Stimulated activated CD8-positive, alpha-beta memory T cell treated with anti-CD3 and anti-CD28 coated beads, Interleukin-4, amount 100 ng/mL, for 24 hours (primary cell): ENCODE measurements at places on chromosomes 5 and 9.

- DNase-seq = no peak
These were observed 111.8 kb upstream of the NTRK2 start for GRCh38 chr9:84557751-84558150.

GRCh38 chr9:12790001-12790400 is 15.2 kb downstream of the LURAP1L start:
- DNase-seq = no peak

DNA sequence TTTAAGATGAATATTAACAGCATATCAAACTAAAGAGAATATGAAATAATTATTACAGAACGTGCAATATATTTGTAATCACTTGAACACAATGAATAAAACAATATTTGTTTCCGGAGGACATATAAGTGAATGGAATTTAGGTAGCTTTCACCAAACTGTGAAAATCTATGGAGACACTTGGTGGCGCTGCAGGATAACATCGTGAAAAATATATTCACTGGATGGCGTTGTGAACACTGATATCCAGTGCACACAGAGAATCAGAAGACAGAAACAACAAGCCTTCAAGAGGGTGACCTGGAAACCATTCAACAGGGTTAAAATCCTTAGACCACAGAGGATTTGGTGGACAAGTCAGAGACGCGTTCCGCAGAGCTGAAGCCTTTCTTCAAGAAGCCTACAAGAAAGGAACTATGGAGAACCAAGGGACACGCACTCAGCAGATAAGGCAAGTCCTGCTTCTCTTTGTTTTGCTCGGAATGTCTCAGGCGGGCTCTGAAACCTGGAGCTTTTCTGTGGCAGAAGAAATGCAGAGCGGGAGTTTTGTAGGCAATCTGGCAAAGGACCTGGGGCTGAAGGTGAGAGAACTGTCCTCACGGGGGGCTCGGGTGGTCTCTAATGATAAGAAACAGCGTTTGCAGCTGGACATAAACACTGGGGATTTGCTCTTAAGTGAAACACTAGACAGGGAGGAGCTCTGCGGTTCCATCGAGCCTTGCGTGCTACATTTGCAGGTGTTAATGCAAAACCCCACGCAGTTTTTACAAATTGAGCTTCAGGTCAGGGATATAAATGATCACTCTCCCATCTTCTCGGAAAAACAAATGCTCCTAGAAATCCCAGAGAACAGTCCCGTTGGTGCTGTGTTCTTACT is at the start of gene PCDHB11:
Gene PCDHB11 (plus strand): TSS at position 269 of the 877 bp plus-strand sequence. CDS start 148 bp downstream, at position 417.
- no peak for DNase-seq

DNA sequence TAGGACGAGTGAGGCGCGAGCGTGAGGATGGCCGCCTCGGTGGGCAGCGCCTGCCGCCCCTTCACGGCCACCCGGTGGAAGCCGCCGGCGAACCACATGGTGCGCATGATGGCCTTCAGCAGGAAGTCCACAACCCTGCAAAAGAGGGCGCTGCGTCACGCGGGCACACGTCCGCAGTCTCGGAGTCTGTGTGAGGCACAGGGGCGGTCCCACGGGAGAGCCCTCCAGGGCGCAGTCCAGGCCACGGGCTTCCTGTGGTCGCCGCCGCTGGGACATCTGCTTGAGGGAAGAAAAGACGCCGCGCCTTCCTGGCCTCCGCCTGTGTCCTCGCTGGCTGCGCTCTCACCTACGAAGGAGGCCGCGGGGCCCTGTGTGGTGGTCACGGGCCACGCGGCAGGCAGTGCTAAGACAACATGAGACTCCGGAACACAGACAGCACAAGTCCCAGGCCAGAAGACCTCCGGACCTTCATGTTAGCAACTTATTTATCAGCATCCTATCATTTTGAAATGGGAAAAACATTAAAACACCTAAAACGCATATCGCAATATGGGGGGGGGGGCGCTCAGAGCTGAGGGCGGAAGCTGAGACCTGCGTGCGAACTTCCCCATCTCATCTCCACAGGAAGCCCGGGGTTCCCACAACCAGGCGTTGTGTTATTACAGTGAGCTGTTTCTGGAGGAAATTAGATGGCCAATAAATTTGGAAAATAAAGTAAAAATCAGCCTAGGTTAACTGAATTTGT is 28.8 kb downstream of the LPCAT1 start:
- DNase-seq = peak; percentile 36

DNA sequence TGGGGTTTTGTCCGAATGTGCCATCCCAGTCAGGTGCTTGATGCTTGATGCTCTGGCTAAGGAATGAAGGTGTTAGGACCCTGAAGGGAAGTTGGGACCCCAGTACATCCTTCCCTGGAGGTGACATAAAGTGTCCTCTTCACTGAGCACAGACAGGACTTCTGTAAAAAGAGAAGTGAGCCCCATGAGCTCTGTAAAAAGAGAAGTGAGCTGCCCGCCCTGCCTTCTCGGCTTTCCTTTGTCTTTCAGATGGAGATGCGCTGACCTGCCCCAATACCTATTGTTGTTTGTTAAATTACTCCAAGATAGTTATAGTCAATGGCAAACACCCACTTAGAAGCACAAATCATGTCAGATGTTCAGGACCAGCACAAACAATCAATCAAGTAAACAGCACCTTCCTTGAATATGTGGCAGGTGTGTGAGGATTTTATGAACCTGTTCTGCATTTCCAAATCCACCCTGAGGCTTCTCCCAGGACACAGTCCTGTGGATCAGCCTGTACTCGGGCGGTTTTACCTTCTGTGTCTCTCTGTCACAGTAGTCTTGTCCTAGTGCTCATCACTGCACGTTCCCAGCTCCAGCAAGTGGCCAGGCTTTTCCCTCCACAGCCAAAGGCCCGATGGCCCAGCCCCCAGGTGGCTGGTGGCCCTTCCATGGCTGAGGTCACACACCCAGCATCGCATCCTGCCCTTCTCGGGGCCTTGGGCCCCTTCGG is 191.4 kb downstream of the MTRR start:
- DNase-seq = no peak

DNA sequence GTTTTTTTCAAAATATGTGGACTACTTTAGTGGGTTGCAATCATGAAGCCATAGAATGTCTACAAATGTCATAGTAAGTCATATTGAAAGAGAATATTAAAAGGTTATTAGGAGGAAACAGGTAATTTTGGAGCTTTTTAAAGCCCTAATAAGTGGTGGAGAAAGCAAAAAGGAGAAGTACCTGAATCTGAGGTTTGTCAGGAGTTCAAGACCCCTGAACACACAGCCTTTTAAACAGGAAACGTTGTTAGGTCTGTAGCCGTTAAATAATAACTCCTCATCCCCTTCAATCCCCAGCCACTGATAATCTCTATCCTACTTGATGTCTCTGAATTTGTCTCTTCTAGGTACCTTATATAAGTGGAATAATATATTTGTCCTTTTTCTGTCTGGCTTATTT is 51.1 kb downstream of the SPEF2 start:
- DNase-seq = no peak

DNA sequence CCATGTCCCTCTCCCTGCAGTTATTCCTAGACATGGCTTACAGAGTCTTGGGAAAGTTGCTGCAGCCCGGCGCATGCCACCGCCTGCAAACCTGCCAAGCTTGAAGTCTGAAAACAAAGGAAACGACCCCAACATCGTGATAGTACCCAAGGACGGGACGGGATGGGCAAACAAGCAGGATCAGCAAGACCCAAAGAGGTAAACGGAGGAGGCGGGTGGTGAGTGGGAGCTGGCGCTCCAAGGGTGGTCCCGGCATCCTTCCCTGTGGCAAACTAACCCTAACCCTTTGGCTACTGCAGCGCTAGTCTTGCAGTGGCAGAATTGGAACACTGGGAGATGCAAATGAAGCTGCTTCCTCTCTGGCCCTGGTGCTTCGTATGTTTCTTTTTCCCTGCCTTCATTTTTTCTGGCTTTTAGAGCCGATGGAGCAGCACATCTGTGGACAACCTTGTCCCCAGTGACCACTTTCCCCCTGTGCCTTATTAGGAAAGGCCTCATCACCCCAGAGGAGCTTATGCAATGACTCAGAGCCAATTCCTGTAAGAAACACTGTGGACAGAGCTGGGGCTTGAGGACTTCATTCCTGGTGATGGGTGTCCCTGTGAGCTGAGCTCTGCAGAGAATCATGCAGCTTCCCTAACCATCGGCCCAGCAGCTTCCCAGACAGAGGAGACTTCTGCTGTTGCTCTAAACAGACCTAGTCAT is 38.9 kb downstream of the PRRC2B start:
- no peak for DNase-seq

DNA sequence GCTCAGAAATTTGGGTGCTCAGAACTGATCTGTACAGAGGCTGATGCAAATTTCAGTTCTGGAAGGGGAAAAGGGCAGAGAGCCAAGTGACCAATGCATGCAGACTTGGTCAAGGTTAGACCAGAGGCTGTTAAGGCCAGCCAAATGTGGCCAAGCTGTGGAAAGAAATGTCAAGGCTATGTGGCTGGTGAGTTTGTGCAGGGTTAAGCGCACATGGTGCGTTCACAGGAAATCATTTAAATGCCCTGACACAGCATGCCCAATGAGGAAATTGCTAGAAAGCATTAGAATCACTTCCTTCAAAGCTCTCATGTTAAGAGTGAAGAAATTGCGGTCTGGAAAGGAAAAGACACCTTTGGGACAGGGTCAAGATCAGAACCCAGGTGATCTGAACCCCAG is 58.0 kb downstream of the PTPN3 start:
- DNase-seq = no peak

DNA sequence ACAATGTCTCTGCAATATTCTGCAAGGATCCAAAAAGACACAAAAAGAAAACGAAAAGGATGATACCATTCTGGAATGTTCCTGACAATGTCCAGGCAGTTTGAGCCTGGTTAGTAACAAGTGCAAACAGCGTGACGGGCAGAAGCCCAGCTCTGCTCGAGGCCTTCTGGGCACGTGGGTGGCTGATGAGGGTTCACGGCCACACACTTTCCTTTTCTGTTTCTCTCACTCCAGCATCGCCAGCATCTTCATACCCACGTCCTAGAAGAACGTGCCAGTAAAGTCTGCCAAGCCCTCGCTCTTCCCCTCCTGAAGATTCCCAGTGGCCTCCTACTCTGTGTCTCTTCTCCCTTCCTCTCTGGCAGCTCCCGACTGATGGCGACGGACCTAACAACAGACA is 36.7 kb downstream of the COL23A1 start:
- no peak for DNase-seq

GRCh38 chr9:8769153-8769552 is 969.6 kb upstream of the DMAC1 start:
- DNase-seq = no peak

DNA sequence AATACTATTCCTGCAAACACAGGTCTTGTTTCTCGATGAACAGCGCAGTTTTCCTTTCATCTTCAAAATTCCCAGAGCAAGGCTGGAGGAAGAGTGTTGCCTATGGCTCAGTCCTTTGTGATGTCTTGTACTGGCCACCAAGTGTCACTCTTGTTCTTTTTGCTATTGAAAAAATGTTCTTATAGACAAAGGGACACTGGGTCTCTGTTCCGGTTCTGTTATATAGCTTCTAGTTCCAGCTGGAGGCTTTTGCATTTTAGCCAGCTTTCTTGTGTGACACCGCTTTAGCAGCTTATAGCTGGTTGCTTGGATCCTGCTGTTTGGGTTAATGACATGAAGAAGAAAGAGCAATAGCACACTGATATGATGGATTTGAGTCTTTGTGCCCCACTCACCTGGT is 343.7 kb upstream of the KCNN2 start:
- no peak for DNase-seq

DNA sequence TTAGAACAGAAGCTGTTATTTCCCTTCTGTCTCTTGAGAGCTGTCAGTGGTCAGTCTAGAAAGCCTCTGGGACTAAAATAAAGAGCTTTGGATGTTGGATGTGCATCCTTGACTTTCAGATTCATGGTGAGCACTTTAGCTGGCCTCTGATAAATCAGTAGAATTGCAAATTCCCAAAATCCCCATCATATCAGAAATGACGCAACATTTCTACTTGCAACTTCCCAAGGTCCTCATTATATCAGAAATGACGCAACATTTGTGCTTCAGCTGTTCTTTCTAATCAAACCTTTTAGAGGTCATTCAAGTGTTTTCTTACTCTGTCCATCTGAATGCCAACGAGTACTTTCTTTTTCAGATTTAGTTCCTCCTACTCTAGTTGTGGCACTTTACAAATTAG is 167.3 kb upstream of the MOCS2 start:
- no peak for DNase-seq

DNA sequence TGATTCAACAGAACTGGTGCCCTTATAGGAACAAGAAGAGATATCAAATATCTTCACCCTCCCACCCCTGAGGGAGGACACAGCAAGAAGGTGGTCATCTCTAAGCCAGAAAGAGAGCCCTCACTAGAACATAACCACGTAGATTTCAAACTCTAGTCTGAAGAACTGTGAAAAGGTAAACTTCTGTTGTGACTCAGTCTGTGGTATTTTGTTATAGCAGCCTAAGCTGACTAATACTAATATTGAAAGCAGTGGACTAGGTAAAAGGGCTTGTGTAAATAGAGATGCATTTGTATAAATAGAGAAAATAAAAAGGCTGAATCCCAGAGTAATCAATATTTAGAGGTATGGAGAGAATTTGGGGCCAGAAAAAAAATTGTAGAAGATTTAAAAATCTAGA is 157.6 kb upstream of the CCNH start:
- no peak for DNase-seq

DNA sequence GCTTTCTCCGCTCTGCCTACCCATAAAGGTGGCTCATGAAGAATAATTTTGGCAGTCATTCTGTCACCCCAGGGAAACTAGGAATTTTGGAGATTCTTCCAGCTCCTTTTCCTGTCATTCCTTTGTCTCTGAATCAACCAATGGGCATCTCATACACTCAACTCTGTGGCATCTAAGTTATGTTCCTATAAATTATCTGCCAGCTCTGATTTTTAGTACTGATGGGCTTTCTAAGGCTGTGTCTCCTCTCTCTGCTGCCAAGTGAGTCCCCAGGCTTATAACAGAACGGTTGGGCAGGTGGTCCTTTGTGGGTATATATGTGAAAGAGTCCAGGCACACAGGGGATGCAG is 226.8 kb downstream of the NMUR2 start:
- no peak for DNase-seq

DNA sequence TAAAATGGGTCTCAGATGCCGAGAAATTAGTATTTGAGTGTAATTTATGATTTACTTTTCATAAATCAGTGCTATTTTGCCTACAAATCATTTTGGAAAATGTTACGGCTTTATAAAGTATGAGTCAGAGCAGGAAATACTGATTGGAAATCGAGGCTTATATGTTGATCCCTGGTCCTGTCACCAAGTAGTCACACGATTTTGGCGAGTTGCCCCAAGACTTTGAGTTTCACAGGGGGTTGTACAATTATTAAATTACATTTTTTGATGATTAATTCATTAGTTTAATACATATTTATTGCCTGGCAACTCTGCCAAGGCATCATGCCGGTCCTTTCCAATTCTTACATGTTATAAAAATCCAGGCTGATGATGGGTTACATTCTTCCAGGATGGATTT is 443.9 kb upstream of the KLF4 start:
- DNase-seq = no peak

GRCh38 chr5:120808606-120809005 is 344.5 kb downstream of the PRR16 start:
- no peak for DNase-seq

DNA sequence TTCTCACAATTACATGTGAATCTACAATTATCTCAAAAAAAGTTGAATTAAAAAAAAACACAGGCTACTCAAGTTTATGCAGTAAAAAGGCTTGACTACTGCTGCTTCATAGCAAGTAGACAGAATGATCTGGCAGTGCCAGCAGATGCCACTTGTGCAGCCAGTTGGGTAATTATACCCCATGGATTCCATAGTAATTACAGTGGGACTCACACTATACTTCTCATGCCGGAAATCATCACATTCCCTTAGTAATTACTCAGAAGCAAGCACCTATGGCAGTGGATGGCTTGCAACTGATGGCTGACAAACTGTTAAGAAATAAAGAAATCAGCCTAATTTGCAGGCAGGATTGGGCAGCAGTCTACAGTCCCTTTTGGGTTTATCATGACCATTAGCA is 463.2 kb upstream of the KLF4 start:
- DNase-seq = no peak

GRCh38 chr5:56129288-56129687 is 103.8 kb downstream of the ANKRD55 start:
- DNase-seq = no peak
